ENCODE measurements at places on chromosomes 4 and X.

- DNase-seq, result no peak
Measured at GRCh38 chr4:64889906-64890610, 480.8 kb upstream of the TECRL start.

GRCh38 chr4:139246166-139246565 lies 33.9 kb downstream of the MGARP start:
- DNase-seq, result no peak

DNA sequence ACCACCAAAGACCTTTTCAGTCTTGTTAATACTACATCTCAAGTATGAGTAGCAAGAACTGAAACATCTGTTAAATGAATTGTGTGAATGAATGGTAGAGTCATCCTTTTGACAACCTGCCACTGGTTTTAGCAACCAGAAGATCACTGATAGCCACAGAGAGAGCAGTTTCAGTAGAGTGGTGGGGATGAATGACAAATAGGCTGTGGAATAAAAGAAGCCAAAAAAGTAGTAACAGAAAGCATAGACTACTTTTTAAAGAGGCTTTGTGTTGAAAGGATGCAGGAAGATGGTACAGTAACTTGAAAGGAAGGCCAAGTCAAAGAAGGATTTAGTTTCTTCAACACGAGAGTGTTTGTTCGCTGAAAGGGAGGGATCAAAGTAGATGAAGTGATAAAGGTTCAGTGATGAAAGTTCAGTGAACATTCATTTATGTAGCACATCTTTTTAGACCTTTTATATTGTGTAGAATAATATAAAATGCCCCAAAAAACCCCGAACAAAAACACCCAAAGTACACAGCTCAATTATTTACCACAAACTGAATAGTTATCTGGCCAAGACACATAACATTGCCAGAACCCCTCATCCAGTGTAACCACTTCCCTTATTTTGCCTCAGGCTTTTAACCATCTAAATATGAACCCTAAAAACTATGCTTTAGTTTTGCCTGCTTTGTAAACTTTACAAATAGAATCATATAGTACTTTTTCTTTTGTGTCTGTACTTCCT lies 40.1 kb upstream of the EIF1AX start:
- no peak for DNase-seq

DNA sequence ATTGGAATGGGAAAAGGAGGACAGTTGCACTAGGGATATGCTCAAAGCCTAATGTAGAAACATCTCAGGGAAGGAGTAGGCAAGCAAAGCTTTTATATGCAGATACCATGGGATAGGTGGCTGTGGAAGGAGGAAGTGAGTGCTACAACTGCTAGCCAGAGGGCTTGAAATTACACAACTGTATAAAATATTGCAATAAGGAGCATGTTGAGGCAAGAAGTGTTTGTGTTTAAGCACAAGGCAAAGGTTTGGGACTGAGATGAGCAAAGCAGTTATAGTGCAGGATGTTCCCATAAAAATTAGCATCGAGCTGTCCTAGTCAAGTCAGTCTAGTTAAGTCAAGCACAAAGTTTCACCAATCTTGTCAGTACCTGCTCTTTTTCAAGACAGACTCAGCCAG lies 35.6 kb upstream of the DCAF8L1 start:
- DNase-seq, result no peak

DNA sequence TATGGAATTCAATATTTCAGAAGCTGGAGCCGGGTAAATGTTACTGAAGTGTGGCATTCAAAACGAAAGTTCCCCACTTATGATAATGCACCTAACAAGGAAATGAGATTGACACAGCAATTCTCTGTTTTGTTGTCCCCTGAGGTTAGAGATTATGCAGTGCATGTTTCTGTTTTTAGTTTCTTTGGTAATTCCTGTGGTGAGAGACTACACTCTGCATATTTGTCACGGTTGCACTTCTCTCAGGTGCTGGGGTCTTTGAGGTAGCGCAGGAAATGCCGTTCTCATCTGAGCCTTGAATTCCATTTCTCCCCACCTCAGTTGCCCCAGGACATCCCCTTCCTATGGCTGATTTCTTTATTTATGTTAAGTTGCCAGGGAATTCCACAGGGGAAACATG lies 15.3 kb upstream of the BEND4 start:
- peak; percentile 52 for DNase-seq
